Fibroblast of the conjunctiva (primary cell): ENCODE measurements at places on chromosomes 3 and 15.
A peak's percentile ranks its signal among the peaks of the same experiment; 100 is the strongest.

DNA sequence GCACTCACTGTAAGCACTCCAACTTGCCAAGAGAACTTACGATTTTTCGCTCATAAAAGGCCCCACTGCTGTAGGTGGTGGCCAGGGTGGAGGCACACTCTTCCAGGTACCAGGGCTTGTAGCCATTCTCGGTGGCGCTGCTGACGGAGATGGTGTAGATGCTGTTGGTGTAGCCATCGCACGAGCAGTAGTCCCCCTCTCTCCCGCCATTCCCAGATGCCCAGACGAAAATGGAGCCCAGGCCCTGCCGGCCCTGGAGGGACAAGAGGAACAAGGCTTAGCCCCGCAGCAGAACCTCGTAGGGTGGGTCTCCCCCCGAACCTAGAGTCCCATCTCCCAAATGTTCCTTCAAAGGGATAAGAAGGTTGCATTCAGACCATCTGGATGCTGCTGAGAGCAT is 96.3 kb downstream of the PCSK6 start:
- DNase-seq = no peak

DNA sequence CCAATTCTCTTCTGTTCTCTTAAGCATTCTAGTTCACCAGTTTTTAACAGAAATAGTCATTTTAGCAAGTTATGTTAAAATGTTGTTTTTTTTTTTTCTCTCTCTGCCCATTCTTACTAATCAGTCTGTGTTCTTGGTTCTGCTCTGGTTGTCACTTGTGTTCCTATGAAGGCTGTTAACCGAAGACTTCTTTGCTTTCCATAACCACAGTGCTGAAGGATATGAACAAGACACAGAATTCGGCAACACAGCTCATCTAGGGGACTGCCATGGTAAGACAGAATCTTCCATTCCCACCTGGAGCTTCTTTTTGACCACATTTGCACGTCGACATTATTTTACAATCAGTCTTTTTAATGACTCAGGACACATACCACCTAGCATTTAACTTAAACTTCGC is 49.1 kb downstream of the SEMA6D start:
- DNase-seq = no peak

DNA sequence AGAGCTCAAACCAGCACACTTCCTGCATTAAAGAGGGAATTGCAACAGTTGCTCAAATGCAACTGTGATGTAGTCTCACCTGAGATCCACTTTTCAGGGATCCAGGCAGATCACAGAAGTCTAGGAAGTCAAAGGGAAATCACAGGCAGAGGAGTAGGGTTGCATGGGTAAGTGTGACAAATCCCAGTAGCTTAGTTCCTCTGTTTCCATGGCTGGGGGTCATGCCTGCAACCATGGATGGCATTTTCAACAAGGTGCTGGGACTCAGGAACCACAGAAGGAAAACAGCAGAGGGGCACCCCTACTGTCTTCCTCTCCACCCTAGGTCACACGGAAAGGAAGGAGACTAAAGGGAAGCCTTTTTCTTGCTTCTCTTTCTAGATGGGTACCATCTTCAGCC is 36.5 kb upstream of the ARNT2 start:
- DNase-seq = no peak

- no peak for DNase-seq
Measured at GRCh38 chr3:159378396-159379194, 576.7 kb downstream of the MFSD1 start.

DNA sequence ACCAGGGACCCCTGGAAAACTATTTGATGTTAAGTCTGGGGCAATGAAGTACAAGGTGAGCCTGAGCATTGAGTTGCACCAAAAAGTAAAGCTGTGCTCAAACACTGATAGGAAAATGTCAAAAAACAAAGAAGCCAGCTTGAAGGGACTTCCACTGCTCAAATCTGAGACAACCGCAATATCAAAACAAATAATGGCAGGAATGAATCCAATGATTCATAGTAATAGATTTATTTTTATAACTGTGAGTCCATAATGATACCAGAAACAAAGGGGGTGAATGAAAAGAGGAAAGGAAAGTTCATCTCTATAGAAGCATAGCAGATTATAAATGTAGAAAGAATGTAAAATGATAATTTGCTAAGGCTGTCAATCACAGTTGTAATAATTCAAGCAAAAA is 237.3 kb upstream of the ZBTB20 start:
- no peak for DNase-seq

GRCh38 chr3:40404591-40405198 is 17.7 kb downstream of the ENTPD3 start:
- DNase-seq = no peak

GRCh38 chr3:4741404-4742307 is 237.6 kb upstream of the BHLHE40 start:
- DNase-seq = peak; percentile 81

DNA sequence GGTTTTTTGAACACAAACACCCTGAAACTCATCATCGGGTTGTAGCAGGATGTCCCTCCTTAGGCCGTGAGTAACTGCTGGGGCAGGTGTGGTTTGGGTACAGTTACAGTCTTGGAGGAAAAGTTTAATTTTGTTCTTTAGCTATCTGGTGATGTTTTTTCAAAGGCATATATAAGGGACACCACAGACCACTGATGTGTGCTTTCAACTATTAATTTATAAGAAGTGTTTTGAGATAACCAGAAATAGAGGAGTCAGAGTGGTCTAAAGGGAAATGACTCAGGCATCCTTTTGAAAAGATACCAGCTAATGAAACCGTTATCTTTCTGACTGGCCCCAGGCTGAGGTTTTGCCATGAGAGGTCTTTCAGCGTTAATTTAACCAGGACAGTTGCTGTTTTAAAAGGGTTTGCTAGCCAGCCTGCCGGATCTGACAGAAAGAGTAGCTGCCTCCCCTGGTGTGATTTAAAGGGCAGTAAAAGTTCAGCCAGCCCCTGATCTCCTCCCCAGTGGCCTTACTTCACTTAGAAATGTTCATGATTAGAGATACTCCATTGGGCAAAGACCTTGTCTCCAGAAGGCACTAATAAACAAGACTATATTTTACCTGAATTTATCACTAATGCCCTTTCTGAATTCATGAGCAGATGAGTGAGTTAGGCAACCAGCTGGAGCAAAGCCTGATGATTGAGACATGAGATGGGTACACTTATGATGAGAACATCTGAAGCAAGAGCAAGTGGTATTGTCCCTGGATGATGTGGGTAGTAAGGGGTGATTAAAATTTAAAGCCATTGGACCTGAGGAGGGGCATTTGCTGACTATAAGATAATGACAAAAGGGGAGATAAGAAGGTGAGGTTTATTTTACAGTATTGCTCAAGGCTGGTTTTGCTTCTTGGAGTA is 482.5 kb upstream of the TBL1XR1 start:
- peak; percentile 16 for DNase-seq

DNA sequence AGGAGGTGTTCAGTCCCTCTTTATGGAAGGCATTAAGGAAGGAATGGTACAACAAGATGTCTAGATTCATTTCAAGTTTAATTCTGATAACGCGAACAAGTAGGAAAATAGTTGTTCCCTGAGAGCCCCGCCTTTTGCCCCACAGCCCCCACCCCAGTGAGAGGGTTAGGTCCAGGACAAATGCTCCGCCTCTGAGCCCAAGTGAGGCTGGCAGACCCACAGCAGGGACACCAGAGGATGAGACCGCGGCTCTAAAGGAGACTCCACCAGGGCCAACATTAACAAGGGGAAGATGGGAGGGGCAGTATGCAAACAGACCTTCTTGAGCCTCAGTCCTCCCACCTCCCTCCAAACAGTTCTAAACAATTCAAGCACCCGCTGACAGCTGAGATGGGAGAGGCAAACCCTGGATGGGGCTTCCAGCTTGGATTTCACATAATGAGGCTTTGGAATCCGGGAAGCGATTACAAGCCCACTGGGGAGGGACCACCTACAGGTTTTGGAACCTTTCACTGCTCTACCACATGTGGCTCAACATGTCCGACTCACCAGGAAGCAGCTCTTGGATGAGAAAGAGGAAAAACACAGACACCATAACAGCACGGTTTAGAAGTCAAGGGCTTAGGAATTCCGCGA is 42.9 kb upstream of the IREB2 start:
- no peak for DNase-seq

DNA sequence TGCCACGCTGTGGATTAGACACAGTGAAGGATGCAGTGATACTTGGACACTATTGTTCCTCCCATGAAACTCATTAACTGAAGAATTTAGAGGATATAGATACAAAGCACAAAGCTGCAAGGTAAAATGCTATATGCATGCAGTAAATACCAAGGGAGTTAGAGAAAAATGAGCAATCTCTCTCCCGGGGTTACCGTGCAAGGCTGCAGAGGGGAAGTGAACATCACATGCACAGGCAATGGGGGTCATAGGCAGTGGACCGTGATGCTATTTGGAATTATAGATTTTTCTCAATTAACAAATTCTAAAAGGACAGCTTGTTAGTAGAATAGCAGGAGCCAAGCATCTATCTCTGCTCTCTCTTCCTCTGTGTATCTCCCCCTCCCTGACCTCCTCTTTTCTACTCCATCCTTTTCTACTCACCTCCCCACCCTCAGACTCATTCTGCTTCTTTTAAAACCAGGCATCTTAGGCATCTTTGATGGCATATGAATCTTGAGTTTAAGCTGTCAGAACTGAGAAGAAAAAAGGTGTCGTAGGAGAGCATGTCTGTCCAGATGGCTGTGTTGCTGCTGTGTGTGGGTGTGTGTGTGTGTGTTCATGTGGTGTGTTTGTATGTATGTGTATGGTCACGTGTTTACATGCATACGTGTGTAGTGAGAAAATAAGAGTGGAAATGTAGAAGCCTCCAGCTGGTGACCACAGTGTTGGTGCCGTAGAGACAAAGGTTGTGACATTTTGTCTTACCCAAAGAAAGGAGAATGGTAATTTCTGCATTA is 339.0 kb downstream of the EPHB1 start:
- DNase-seq = no peak

DNA sequence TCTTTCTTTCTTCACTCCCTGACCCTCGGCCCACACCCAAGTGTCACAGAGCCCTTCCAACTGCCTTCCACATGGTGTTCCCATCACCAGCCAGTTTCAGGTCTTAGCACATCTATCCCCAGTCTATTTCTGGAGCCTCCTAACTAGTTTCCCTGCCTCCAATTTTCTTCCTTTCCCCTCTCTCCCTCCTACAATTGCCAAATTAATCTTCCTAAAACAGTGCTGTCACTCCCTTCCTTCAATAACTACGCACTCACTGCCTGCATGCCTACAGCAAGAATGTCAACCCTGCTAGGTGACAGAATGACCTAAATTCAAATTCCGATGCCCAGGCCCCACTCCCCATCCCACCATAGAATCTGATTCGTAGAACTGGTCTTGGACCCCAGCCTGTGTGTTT is 36.1 kb upstream of the CA12 start:
- no peak for DNase-seq

DNA sequence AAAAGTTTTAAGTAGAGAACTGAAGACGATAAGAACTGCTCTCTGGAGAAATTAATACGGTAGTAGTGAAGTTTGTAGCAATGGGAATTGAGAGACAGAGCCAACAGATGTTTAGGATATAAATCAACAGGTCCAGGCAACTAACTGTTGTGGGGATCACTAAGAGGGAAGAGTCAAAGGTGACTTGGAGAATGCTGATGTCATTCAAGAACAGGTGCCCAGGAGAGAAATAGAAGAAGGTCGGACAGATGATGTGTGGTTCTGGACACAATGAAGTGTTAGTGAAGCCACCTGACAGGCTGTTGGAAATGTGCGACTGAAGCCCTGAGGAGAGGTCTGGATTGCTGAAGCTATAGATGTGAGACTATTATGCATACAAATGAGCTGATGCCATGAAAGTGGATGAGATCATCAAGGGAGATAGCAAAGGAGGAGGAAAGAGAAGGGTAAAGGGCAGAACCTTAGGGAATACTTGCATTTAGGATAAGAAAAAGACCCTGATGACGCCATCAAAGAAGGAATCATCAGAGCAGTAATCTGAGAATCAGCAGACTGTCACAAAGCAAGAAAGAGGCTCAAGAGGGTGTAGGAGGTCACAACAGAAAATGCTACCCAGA is 183.7 kb downstream of the FRMD5 start:
- DNase-seq = no peak

- DNase-seq = no peak
Measured at GRCh38 chr3:89025185-89025584, 82.2 kb upstream of the EPHA3 start.

DNA sequence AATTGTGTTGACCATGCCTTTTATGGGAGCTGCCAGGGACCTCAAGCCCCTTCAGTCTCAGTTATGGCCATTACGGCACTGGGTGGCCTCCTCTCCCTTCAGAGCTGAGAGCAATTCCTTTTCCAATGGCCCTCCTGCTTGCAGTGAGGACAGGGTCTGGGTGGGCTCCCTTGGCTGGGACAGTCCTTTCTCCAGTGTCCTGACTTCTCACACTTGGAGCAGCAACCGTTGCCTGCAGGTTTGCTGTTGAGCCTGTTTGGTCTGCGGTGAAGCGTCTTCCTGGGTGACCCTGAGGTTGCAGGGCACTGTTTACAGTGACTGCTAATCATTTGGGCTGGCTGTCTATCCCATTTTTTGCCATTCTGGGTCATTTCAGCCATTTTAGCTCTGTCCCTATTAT is 3.5 kb upstream of the CCDC80 start:
- no peak for DNase-seq

DNA sequence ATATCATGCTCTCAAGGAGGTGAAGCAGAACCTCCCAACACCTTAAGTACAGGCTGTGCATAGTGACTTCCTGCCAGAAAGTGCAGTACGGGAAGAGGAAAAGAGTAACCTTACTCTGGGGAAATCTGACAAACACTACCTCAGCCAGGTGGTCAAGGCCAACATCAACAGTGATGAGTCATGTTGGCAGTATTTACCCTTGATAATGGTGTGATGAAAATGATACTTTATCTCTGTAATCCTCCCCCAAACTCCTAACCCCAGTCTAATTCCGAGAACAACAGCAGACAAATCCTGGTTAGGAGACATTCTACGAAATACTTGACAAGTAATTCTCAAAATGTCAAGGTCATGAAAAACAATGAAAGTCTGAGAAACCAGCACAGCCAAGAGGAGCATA is 26.5 kb downstream of the ANKDD1A start:
- no peak for DNase-seq

- DNase-seq = no peak
Measured at GRCh38 chr3:177652556-177653291, 455.4 kb upstream of the TBL1XR1 start.

- no peak for DNase-seq
Measured at GRCh38 chr15:48423896-48424475, 92.8 kb downstream of the DUT start.

DNA sequence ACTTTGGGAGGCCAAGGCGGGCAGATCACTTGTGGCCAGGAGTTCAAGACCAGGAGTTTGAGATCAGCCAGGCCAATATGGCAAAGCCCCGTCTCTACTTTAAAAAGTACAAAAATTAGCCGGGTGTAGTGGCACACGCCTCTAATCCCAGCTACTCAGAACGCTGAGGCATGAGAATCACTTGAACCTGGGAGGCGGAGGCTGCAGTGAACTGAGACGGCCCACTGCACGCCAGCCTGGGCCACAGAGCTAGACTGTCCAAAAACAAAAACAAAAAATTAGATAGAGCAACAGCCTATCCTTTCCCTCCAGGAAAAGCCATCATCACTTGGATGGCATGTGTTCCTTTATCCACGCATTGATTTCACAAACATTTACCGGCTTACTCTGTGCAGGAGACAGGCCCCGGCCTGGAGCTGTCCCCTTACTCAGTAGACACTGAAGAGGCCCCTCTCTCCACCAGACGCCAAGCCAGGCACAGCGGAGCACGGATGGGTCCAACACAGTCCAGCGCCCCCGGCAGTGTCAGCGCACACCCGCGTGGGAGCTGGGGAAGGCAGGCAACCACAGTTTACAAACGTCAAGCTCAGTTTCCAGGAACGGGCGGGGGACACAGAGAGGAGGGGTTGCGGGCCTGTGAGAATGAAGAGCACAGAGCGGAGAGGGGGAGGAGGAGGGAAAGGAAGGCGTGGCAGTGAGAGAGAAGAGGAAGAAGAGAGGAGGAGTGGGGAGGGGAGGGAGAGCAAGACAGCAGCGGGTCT is 3.1 kb downstream of the GP5 start:
- DNase-seq = no peak
